ENCODE measurements at places on chromosomes 3 and 15.

GRCh38 chr3:117079997-117080396 is 370.4 kb downstream of the TUSC7 start:
- DNase-seq, result no peak

- DNase-seq, result no peak
These were observed 86.0 kb downstream of the LRRK1 start for GRCh38 chr15:101004986-101005747.

DNA sequence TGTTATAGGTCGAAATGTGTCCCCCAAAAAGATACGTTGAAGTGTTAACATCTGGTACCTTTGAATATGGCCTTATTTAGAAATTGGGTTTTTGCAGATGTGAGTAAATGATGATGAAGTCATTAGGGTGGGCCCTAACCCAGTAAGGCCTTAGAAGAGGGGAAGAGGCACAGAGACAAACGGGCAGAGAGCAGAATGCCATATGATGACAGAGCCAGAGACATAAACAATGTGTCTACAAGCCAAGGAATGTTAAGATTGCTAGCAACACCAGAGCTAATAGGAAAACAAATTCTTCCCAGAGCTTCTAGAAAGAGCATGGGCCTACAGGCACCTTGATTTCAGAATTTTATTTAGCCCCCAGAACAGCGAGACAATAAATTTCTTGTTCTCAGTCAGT is 693.1 kb upstream of the NECTIN3 start:
- DNase-seq, result no peak

- DNase-seq, result no peak
These were observed 106.8 kb downstream of the ADCY5 start for GRCh38 chr3:123341871-123342630.

Measured in activated naive CD8-positive, alpha-beta T cell treated with anti-CD3 and anti-CD28 coated beads for 36 hours (primary cell).